ENCODE measurements at places on chromosomes 16 and 17.

GRCh38 chr16:55379876-55380390 is 55.9 kb downstream of the IRX6 start:
- DNase-seq: no peak

DNA sequence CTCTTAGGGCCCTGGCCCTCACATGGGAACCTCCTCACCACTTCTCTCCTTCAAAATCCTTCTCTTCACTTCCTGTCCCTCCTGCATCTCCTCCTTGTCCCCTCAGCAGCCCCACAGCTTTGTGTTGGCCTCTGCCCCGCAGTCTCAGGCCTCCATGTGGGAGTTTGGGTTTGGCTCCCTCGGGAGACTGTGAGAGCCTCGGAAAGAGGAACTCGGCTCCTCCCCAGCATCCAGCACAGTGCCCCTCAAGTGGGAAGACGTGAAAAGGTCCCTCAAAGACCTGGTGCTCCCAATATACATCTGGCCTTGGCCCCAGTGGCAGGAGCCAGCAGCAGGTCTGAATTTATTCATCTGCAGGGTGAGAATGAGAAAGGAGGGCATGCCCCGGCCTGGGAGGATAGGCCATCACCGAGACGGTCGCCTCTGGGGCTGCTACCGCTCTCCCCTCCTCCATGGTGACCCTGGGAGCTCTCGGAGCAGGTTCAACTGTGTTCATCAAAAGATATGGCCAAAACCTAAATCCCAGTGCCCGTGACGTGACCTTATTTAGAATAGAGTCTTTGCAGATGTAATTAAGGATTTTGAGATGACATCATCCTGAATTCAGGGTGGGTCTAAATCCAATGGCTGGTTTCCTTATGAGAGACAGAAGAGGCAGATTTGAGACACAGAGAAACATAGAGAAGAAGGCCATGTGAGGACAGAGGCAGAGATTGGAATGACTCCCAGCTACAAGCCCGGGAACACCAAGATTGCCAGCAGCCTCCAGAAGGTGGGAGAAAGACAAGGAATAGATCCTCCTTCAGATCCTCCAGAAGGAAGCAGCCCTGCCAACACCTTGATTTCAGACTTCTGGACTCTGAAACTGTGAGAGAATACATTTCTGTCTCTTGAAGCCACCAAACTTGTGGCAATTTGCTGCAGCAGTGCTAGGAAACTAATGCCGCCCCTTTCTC is 135.1 kb downstream of the MRM1 start:
- DNase-seq: no peak

DNA sequence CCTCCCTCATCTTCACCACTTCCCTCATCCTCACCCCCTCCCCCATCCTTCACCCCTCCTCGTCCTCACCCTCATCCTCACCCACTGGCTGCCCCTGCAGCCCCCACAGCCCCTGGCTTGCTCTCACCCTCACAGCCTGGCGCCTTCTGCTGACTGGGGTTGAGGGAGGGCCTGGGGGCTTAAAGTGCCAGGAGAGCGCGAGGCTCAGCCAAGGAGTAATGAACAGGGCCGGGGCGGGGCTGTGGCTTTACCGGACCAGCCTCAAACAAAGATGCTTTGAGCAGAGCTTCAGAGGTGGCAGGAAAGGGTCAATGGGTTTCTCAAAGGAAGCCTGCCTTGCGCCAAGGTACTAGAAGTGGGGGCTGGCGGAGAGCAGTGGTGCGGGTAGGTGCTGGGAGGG is at the start of gene PRSS33:
Gene PRSS33, minus strand, starts transcription at position 155 of the 400 bp plus-strand sequence. CDS start 1,013 bp downstream, outside the sequence.
- DNase-seq: no peak

- peak; percentile 17 for DNase-seq
Measured at GRCh38 chr17:13244513-13244912, 226.7 kb upstream of the ELAC2 start.

DNA sequence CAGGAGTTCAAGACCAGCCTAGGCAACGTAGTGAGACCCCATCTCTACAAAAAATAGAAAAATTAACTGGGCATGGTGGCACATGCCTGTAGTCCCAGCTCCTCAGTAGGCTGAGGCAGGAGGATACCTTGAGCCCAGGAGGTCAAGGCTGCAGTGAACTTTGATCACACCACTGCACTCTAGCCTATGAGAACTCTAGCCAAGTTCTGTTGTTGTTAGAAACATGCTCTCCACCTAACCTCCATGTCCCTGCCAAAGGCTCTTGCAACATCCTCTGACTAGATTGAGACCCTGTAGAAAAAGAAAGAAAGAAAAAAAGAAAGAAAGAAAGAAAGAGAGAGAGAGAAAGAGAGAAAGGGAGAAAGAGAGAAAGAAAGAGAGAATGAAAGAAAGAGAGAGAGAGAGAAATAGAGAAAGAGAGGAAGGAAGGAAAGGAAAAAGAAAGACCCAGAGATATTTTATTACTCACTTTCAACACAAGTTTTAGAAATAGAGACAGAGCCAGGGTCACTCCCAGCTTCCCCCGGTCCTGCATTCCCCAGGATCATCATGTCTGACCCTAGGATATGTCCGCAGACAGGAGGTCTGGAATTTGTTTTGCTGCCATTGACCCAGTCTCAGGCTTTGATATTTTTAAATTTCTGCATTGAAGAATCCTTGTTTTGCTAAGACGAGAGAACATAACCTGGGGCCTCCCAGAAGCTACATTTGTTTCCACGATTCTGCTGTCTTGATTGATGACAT is 376.5 kb upstream of the CDH5 start:
- DNase-seq: no peak

DNA sequence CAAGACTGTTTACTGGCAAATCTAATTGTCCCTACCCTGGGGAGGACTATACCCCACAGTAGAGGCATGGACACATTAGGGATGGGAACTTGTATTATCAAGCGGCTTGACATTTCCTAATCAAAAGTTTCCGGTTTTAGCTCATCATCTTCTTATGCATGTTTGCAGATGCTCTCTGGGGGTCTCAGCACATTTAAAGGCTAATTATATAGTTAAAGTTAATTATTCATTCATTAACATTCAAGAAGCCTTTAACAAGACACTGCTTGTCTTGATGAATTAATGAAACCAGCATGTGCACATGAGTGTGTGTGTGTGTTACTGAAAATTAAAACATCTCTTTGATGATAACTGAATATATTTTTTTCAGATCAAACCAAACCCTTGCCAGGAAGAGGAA is 377.1 kb downstream of the GRIN2A start:
- no peak for DNase-seq

- DNase-seq: peak; percentile 84
Measured at GRCh38 chr17:835263-835662, 53.1 kb downstream of the MRM3 start.

- DNase-seq: no peak
Measured at GRCh38 chr16:65876624-65877023, 489.9 kb upstream of the CDH5 start.

- no peak for DNase-seq
Measured at GRCh38 chr16:69927056-69927757, 23.9 kb upstream of the CLEC18A start.

- peak; percentile 61 for DNase-seq
Measured at GRCh38 chr17:34171245-34171818, 83.8 kb upstream of the CCL2 start.

GRCh38 chr17:2235792-2236366 is 67.7 kb downstream of the SMG6 start:
- DNase-seq: no peak

- peak; percentile 66 for DNase-seq
Measured at GRCh38 chr17:63834431-63835166, 7.1 kb upstream of the FTSJ3 start.

DNA sequence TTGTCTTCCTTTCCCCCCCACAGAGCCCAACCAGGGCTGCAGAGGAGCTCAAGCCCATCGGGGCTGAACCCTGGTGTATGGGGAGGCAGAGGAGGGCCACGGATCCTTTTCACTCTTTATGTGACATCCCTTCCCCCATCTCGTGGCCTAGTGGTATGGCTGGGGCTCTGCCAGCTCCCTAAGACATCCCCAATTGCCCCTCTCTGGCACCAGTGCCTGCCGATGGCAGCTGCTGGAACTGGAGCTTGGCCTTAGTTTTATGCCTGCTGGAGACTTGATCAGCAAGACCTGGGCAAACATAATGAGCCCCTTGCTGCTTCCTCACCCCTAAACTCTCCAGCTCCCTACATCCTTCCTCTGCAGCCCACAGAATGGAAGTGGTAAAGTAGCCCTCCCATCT is 8.0 kb upstream of the TOP2A start:
- no peak for DNase-seq

- DNase-seq: no peak
Measured at GRCh38 chr16:89156740-89157645, 14.6 kb upstream of the CDH15 start.

DNA sequence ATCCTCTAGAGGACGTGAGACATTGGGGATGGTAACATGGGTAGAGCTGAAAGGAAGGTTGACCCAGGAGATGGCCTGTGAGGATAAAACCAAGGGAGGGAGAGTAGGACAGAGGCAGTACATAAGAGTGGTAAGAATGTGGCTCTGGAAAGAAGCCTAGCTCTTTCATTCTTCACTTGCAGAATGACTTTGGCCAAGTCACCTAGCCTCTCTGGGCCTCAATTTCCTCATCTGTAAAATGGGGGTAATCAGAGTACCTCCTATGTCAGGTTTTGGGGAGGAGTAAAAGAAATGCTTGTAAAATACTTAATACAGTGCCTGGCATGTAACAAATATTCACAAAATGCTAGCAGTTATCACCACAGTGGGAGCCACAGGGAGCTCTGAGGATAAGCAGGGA is 6.9 kb downstream of the KDM6B start:
- no peak for DNase-seq
